Activated T-cell treated with anti-CD3 and anti-CD28 coated beads, Interleukin-2, amount 50 U/mL, for 48 hours (primary cell): ENCODE measurements at places on chromosomes 11 and 22.

DNA sequence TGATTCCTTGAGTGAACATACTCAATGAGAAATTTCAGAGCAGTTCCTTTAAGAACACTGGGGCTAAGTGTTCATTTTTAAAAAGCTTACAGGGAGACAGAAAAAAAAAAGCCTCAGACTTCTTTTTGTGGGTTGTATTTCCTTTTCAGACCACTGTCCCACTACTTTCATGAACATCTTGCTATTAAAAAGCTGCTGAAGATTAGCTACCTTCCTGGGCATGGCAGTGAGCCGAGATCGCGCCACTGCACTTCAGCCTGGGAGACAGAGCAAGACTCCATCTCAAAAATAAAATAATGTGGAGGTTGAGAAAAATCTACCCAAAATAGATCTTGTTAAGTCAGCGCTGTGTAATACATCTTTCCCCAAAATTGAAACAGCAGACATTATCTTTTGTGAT is 10.8 kb downstream of the TRAF6 start:
- DNase-seq, result no peak

GRCh38 chr11:2138431-2139122 is 612 bp downstream of the IGF2 start:
- DNase-seq, result no peak

GRCh38 chr11:103881584-103881983 is 154.9 kb upstream of the DDI1 start:
- DNase-seq, result no peak

DNA sequence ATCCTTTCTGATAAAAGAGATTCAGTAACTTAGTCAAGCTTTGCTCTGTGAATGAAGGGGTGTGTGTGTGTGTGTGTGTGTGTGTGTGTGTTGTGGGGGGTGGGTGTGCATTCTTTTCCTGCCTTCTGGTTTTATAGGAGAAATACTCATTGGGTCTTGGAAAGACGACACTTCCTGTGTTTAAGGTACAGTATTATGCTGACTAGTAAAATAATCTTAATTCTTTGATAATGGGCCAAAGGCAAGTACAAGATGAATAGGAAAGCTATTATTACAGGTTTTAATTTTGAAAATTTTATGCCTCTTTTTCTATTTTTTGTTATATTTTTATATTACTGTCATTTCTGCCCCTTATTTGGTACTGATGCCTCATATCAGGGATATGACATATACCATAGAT is 26.1 kb downstream of the HSD17B12 start:
- no peak for DNase-seq

DNA sequence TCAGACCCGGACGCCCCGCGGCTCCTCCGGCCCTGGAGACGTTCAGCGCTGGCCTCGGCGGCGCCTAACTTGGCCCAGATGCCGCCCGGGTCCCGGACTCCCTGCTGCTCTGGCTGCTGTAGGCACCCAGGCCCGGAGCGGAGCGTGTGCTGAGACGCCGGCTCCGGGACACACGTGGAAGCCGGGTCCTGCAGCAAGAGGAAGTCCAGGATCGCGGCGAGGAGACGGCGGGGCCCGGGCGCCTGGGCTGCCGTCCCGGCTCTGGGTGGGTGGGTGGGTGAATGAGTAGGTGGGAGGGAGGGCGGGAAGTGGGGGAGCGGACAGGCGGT is 223 bp downstream of the WT1 start:
- no peak for DNase-seq

- no peak for DNase-seq
Observed at GRCh38 chr11:133530501-133530835, 1.8 kb downstream of the OPCML start.

GRCh38 chr11:133362916-133363315 is 169.4 kb downstream of the OPCML start:
- DNase-seq, result no peak

DNA sequence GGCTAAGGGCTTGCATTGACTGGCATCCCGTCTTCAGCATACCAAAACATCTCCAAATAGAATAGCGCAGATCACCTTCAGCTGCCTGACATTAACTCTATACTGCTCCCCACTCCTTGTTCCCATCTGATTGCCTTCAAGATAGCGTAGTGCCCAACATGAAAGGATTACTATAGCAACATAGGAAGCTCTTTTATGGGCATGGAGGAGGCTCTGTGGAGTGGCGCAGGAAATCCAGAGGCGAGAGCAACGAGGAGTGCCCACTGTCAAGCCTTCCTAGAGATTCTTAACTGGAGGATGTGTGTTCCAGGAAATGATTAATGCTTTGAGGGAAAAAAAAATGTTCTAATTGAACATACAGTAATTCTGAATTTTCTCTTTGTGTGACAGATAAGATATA is 213.3 kb downstream of the CADM1 start:
- no peak for DNase-seq

- DNase-seq, result no peak
Observed at GRCh38 chr11:75795276-75796090, 19.5 kb upstream of the UVRAG start.

- DNase-seq, result no peak
Observed at GRCh38 chr11:70834277-70834940, 418.0 kb downstream of the SHANK2 start.

- no peak for DNase-seq
Observed at GRCh38 chr11:16607675-16608644, 130.5 kb upstream of the C11orf58 start.

DNA sequence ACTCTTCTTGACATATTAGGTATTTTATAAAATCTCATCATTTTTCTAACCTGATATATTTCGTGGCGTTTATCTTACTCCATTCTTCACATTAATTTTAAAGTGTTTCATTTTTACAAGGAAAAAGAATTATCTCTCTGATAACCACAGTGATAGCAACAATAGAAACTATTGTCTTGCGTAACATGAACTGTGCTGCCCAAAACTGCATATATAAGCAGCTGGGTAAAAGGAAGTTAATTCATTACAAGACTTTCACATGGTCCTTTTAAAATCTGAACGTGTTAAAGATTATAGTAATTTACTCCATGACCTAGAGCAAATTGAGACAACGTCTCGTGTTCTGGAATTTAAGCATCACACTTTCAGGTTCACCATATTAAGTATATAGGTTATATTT is 210.4 kb upstream of the GRIA4 start:
- no peak for DNase-seq

- no peak for DNase-seq
Observed at GRCh38 chr11:13290221-13290980, 12.8 kb downstream of the BMAL1 start.

DNA sequence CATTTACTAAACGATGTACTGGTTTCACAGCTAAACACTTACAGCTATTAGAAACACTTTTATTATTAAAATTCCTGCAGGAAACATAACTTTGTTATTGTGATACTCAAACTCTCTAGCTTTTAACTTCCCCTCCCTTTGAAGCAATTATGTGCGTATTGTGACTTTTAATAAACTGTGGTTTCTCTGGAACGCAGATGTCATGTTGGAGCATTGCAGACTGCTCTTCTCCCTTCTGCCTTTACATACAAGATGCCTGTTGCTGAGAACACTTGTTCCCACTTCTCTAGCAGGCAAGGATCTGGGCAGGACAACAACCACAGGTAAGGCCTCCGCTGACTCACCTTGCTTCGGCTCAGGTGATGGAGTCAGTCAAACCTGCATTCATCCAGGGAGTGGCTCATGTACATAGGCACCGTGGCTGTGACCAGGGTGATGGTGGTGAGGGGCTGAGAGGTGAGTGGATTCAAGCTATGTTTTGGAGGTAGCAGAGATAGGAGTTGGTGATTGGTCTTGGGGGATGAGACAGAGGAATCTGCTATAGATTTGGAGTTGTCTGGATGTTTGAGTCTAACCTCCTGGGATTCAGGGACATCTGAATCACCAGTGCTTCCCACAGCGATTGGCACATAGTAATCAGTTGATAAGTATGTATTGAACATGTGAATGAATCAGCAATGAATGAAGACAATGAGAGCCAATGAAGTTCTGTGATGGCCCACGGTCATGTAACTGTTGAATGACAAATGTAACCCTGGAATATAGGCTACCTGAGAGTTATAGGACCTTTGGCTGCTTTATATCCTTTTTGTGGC is 106.0 kb downstream of the ADAMTS15 start:
- no peak for DNase-seq

DNA sequence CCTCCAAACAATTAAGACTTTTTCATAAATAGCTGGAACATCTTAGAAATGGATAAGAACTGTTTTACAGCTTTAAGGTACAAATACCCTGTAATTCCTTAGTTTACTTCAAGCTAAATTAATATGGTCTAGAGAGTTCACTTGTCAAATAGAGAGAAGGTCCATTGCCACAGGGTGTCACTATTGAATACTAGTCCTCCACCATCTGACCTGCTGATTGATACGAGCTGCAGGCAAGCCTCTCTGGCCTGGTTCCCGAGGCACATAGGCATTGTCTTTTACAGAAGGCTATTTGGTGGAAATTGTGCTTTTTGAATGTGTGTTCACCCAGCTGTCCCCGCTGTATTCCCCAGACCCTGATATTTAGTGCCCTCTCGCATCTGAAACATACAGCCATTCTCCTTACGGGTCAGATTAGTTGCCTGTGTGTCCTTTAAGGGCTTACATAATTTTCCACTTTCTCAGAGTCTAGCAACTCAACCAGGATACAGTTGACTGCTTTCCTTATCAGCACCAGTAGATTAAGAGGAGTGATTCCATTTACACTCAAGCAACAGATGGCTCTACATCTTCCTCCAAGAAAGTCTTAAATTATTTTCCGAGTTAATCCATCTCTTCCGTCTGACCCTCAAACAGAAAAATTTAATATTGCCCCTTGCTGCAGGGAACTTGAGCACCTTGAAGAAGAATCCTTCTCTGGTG is 788.8 kb upstream of the FAT3 start:
- no peak for DNase-seq

DNA sequence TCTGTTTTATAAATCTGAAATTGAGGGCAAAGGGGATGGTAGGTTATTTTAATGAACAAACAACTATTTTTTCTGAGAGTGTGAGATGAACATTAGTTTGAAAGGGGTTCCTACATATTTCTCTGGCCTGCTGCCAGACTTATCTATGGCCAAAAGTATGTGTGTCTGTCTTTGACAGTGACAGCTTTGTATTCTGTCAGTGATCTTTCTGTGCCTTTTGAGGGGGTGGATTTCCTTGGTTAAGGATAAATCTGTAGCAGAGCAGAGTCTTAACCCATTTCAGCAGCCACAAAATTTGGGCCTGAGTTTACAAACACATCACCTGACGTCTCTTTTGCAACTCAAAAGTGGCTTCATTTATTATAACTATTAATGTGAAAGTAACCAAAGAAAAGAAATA is 30.9 kb downstream of the ZFTA start:
- DNase-seq, result no peak

DNA sequence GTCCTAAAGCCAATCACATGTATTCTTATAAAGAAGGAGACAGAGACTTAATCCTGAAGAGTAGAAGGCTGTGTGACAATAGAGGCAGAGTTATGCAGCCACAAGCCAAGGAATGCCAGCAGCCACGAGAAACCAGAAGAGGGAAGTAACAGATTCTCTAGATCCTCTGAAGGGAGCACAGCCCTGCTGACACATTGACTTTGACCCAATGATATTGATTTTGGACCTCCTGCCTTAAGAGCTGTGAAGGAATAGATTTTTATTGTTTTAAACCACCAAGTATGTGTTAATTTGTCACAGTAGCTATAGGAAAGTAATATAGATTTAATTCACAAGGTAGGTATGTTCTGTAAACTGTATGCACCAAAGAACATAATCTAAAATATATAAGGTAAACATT is 103.6 kb downstream of the TTC17 start:
- DNase-seq, result no peak

- DNase-seq, result no peak
Observed at GRCh38 chr11:133705873-133706272, 139.4 kb downstream of the SPATA19 start.

GRCh38 chr11:64100782-64101353 is 65.0 kb downstream of the MACROD1 start:
- no peak for DNase-seq

DNA sequence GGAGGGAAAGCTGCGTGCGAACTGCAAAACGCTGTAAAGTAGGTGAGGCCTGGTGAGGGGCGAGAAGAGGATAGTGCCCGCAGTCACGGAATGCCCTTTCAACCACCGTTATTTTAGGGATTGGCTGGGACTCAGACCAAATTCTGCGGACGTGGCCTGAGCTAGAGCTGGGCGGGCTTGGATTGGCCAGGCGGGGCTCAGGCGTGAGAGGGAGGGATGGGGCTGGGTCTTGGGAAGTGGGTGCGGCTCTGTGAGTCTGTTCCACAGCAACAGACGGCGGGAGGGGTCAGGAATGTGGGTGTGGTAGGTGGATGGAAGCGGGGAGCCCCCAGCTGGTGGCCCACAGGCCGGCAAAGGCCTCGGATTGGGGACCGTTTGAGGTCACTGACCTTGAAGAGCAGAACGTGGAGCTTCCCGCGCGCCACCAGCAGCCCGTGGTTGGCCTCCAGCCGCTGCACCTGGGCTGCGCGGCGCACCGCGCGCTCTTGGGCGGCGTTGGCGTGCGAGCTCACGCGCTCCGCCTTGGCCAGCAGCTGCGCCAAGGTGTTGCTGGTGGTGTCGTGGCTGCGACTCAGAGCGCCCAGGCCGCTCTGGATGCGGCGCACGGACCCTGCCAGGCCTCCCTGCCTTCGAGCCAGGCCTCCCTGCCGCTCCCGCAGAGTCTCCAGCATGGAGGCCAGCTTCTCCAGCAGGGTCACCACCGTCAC is 444 bp downstream of the CAVIN3 start:
- peak; percentile 73 for DNase-seq

GRCh38 chr11:1736447-1736992 is 13.9 kb downstream of the IFITM10 start:
- no peak for DNase-seq

GRCh38 chr22:26236991-26237390 is 67.7 kb downstream of the SEZ6L start:
- no peak for DNase-seq

DNA sequence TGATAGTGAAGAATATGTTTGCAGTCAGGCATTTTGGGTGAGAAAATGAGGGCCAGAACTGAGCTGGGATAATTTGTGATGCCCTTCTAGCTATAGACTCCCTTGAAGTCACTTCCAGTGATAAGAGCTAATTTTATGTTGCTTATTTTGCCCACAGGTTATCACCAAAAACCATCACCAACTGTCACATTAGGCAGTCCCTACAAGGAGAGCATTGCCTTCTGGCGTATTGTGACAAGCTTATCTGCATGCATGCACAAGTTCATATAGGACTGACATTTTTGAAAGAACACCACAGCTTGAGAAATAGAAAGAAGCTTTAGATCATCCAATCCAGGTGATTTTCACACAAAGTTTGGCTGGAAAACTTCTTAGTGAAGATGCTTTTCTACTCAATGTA is 735.3 kb upstream of the RAG2 start:
- no peak for DNase-seq

- DNase-seq, result no peak
Observed at GRCh38 chr11:100691896-100692653, 5.0 kb downstream of the ARHGAP42 start.

DNA sequence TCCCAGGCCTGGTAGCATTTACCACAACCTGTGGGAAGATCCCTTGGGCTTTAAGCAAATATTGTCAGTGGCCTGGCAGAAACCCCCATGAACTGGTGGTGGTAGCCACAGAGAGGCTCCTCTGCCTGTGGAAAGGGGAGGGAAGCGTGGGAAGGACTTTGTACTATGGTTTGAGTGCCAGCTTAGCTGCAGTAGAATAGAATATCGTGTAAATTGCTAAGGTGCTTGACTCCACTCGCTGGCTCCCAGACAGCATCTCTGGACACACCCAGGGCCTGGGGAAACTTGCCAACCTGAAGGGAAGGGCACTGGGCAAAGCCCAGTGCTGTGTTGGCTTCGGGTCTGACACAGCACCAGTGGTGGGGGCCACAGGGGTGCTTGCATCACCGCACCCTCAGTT is 52.6 kb downstream of the XRRA1 start:
- no peak for DNase-seq
